ENCODE measurements at places on chromosomes 7 and 10.

DNA sequence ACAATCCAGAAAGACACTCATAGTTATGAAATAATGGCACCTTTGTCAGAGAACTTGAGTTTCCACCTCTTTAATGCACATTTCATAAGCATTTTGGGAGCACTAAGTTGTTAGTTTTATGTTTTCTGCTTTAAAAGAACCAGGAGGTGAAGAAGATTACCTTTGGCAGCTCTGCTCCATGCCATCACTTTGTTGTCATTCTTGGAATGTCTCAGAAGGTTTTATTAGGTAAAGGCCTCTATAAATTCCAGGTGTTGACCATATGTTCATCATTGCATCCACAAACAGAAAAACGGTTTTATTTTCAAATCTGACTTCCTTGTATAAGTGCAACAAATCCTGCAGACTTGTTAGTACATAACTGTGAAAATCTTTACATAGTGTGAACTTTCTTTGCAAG is 424.8 kb downstream of the MDFIC start:
- DNase-seq, result no peak

DNA sequence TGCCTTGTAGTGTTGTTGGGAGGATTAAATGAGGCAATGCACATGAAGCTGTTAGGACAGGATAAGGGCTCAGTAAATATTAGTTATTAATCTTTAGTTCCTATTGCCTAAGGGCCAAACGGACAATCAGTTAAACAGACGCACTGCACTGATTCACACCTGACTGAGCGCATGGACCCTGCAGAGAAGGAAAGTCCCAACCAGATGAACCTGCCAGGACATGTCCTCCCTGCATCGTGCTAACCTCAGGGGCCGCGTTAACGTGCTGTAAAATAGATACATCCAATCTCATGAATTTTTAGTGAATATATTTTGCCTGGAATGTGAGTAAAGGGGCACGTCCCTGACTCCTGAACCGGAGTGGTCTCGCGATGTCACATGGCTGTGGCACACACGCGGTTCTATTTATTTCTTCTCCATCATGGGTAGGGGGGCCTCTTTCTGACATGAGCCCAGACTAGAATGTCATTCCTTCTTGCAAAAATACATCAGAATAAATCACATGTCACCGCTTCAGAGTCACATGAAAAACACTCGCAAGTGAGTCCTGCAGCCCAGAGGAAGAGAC is 12.3 kb downstream of the ADARB2 start:
- DNase-seq, result no peak

DNA sequence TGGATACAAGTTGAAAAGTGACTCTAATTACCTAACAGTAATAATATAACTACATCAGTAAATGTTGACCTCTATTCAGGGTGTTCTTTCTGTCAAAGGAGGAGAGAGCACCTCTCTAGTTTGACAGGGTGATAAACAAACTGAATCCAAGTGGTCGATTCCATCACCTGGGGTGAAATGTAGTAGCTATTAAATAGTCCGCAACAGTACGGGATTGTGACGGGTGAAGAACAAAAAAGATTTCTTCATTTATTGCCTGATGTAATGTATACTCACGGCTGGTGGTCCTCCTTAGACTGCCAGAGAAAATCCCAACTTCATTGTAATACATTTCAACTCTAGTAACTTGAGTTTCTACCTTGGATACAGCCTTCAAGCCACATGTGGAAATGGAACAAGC is 292.5 kb upstream of the CELF2 start:
- DNase-seq, result no peak

DNA sequence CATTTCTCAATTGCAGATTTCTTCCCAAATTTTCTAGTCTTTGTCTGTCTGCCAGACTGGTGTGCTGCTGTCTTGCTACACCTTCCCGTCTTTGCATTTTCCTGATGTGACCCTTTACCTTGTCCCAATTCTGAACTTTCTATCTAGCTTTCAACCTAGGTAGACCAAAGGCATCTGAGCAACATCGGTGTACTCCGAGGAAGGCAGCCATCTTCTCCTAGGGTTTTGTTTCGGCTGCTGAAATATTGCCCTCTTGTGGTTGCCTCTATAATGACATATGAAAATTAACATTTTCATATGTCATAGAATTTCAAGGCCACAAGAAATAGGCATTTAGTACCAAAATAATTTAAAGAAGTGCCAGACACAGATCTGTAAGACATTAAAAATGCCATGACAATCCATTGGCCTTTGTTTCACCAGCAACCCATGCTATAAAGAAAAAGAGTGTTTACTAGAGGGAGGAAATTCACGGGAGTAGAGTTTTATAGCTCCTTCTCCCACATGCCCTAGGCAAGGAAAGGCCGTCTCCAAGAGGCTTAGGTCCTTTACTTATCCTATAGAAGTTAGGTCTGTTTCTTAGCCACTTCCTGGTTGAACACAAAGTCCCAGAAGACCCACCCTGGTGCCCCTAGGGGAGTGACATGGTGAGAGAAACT is 23.4 kb downstream of the OR9A2 start:
- peak; percentile 51 for DNase-seq

DNA sequence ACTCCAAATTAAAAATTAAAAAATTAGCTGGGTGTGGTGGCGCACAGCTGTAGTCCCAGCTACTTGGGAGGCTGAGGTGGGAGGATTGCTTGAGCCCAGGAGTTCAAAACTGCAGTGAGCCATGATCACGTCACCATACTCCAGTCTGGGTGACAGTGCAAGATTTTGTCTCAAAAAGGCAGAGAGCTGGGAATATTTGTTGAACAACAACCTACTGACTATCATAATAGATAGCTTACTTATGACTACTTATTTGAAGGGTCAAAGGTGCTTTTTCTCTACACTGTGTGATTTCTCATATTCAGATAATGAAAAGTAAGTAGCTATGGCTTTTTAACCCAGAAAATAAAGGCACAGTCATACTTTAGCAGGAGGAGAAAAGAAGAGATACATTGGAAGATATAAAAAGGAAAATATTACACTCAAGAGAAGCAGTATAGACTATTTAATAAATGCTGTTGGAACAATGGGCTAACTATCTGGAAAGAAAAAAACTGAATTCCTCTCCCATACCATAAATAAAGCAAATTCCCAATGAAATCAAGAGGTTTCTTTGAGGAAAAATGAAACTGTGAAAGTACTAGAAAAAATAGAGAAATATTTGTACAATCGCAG is 6.7 kb downstream of the GSDME start:
- DNase-seq, result no peak

DNA sequence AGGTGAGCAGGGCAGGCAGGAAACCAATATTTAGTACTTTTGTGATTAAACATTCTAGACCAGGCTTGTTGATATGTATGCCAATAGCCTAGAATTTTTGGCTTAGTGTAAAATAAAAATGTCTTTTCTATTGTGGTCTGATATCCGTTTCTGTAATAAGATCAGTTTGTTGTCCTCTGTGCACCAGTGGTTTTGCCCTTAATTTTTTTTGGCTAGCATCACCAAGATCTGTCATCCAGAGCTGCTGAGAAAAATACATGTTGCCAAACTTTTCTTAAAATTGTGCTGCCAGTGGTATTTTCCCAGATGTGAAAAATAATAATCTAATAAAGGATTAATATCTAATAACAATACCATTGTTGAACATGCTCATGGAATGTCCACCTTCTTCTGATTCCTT is 115.6 kb downstream of the TWIST1 start:
- no peak for DNase-seq

GRCh38 chr10:85950921-85951320 is 415.7 kb downstream of the GRID1 start:
- no peak for DNase-seq

DNA sequence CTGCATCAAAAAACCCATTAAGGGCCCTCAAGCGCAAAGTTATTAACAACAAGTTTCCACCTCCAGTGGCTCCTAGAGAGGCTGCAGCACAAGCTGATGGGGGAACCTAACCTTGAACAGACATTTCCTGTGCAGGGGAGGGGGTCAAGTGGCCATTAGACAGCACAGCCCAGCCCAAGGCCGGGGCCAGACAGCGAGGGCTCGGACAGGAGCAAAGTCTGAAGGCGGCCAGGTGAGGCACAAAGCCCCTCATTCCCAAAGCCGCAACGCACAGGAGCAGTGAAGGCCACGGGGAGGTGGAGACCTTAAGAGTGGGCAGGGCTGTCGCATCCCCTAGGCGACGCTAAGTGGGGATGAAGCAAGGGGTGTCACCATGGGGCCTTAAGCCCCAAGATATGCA is 73.2 kb upstream of the ZNF746 start:
- DNase-seq, result no peak

- peak; percentile 30 for DNase-seq
Observed at GRCh38 chr10:6669269-6669859, 89.3 kb upstream of the PRKCQ start.

- no peak for DNase-seq
Observed at GRCh38 chr7:123639631-123640030, 16.0 kb upstream of the LMOD2 start.

GRCh38 chr7:140596519-140597427 is 43.8 kb downstream of the DENND2A start:
- DNase-seq, result no peak
